ENCODE measurements at places on chromosomes 2 and 18.

DNA sequence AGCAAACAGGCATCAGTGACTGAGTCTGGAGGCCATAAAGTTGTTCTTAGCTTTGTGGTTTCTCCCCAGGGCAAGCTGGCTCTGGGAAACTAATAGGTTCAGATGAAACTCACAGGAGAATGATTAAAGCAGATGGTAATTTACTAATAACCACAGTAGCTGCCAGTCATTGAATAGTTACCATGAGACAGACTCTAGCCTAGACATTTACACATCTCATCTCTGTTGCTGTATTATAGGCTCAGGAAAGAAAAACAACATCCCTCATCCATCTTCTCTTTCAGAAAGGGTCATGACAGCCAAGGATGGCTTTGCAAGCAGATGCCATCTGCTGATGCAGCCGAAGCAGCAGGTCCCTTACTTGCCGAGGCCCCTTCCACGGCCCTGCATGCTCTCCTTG, 314.0 kb upstream of the ID2 start:
- DNase-seq: no peak

GRCh38 chr2:189363559-189363958, 77.7 kb upstream of the WDR75 start:
- no peak for DNase-seq

DNA sequence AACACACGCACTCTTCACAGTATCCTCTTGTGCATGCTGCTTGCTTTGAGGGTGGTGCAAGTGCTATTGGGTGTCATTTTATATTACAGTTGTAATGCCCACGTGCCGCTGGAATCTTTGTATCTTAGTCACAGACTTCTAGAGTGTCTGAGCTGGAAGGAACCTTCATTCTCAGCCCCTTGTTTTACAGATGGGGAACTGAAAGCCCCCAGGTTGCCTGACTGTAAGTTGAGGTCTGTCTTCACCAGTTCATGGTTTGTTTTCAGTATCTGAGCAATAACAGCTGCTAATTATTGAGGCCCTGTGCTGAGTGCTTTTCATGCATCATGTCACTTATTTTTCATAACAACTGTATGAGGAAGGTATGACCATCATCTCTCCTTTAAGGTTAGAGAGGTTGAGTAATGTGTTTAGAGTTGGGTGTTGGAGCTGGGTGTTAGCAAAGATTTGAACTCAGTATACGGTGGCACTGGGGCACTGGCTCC, 77.0 kb downstream of the PRKCE start:
- DNase-seq: no peak

DNA sequence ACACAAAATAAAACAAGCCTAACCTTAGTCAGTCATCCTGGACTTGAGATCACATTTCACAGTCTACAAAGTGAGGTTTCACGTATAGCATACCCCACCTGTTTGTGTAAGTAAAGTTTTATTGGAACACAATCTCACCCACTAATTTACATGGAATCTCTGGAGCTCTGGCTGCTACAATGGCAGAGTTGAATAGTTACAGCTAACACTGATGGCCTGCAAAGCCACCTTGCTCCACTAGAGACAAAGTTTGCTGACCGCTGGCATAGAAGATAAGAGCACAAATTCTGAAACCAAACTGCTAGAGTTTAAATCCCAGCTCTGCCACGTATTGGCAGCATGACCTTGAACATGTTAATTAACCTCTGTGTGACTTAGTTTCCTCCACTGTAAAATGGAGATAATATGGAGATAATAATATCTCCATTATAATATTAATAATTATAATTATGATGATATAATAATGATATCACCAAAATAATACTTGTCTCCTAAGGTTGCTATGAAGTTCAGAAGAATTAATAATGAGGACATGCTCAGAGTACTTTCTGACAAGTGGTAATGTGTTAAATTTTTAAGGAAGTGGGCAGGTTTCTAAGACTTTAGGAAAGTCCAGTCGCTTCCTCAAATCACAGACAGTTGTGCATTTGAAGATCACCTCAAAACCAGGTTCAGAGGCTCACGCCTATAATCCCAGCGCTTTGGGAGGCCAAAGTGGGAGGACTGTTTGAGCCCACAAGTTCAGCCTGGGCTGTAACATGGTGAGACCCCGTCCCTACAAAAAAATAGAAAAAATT, 204.6 kb downstream of the SH3RF3 start:
- no peak for DNase-seq

GRCh38 chr2:171475979-171476378, 42.0 kb downstream of the DCAF17 start:
- DNase-seq: no peak

GRCh38 chr2:46656640-46657039, 177.3 kb downstream of the TMEM247 start:
- no peak for DNase-seq

- no peak for DNase-seq
These were observed 44.8 kb downstream of the ADCY3 start for GRCh38 chr2:24875272-24875671.

GRCh38 chr18:45291621-45292615, 323.4 kb upstream of the SLC14A2 start:
- no peak for DNase-seq

GRCh38 chr18:47881752-47882455, 48.6 kb downstream of the SMAD2 start:
- no peak for DNase-seq

DNA sequence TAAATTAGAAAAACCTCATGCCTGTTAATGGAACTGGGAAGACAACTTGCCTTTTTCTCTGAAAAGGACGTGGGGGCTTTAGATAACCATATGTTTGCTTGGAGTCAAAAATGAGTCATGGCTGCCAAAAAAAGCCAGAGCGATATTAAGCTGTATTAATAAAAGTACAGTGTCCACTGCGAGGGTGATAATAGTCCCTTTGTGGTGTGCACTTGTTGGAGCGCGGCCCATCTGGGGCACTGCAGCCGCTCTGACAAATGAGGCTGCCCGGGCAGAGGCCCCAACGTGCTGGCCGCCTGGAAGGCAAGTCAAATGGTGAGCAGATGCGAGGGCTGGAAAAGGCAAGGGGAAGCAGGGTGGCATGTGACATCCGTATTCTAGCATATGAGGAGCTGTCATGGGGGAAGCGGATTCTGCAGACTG, 103.3 kb upstream of the NCK2 start:
- DNase-seq: no peak

DNA sequence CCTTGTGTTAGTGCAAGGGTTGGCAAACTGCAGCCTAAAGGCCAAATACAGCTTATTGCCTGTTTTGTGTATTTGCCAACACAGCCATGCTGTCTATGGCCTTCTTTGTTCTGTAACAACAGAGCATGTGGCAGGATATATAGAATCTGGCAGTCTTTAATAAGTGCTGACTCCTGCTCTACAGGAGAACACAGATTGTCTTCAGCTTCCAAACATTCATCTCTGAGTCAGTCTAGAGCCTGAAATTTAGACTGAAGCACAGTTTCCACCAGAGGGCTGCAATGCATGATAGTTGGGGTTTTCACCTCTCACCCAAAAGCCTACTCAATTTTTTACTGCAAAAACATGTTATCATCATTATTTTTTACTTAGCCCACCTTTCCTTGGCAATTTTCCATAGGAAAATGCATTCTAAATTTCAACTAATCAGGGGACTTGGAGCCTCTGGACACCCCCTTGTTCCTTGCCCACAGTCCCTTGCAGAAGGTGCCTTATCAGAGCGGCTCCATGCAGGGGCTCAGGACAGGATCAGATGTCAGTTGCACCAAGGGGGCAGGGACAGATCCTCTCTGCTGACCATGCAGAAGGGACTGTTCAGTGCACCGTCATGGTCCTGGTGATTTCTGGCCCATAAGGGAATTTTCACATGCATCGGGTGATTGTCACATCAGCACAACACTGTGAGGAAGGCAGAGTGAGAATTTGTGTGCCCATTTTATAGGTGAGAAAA, 12.4 kb downstream of the IL37 start:
- no peak for DNase-seq

GRCh38 chr2:86124683-86125082, 18.6 kb downstream of the PTCD3 start:
- no peak for DNase-seq

DNA sequence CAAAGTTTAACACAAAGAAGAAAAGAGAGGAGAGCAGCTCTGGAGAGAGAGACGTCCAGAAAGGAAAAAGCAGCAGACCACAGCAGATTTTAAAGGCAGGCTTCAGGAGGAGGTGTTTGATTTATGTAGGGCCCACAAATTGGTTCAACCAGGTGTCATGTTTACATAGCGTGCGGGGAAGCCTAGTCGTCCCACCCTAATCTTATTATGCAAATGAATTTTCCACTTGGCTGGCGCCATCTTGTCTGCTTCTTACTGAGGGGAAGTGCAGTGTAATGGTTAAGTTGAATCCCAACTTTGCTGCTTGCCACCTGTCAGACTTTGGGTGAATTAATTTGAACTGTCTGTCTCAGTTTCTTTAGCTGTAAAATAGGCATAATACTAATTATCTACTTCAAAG, 282.4 kb upstream of the CYRIA start:
- no peak for DNase-seq

- DNase-seq: no peak
These were observed 13.8 kb upstream of the YWHAQ start for GRCh38 chr2:9644603-9645002.

- no peak for DNase-seq
These were observed 188.2 kb downstream of the ZFP36L2 start for GRCh38 chr2:43038034-43038695.

GRCh38 chr2:112597537-112598322, 13.3 kb downstream of the CHCHD5 start:
- DNase-seq: no peak

DNA sequence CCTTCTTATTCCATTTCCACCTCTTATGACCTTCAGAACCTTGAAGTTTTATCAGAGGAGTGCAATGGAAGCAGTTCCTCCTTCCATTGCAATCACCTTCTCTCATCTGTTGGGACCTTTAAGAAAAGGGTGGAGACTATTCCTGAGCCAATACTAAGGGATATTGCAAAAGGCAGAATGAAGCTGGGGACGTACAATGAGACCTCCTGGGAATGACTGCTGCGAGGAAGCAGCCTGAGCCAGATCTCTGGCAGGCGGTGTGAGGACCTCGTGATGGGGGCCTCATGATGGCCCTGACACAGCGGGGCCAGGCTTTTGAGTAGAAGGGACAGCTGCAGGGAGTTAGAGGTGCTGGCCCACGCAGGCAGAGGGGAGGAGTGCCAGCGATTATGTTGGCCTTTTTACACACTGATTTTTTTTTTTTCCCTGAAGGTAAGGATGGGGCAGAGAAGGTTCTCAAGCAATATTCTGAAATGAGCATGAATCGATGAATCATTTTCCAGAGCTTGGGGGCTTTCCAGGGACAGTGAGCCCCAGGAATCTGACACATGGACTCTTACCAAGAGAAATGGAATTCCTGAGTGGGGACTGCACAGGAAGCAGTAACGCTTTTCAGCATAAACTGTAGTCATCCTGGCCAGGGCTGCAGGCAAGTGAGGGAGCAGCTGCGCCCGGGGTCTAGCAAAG, 40.0 kb upstream of the LAPTM4A start:
- DNase-seq: no peak

- DNase-seq: no peak
These were observed 108.4 kb downstream of the GRB14 start for GRCh38 chr2:164512871-164513270.

GRCh38 chr2:446303-446874, 158.5 kb upstream of the ALKAL2 start:
- DNase-seq: no peak

GRCh38 chr2:18871430-18871829, 282.1 kb upstream of the NT5C1B start:
- DNase-seq: no peak

GRCh38 chr2:25062511-25062917, 20.6 kb downstream of the EFR3B start:
- no peak for DNase-seq

DNA sequence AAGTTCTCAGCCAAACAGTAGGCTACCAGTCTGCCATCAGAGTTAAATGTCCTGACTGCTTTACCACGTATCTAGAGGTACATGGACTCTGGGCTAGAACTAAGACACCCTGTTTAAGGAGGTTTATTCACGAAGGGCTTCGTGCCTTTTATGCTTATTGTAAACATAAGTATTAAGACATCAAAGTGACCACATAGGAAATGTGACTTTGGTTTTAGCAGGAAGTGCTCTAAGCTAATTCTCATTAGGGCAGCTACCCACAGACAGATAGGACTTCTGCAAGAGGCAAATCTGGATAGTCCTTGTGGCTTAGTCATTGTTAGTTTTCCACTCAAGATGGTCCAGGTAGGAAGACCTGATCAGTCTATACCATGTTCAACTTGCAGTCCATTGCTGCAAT, 233.3 kb upstream of the MGAT5 start:
- DNase-seq: no peak

DNA sequence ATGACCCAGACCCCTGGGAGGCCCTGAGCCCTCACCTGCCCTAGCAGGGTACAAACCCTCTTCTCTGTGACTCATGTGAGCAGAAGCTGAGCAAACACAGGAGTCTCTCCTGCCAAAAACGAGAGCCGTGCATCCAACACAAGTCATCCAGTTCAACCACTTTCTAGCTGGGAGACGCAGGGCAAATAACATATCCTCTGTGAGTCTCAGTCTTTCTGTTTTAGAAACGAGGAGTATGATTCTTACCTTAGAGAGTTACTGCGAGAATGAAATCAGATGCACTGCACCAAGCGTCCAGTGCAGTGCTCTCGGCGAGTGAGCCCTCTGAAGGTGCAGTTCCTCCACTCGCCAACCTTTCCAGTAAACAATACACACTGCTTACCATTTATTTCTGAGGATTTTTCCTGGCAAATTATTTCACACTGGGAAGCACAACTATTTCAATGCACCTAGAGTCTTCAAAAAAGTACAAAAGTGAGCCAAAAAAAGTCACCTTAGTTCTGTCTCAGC, 331.8 kb upstream of the MYT1L start:
- DNase-seq: no peak

GRCh38 chr2:224126440-224126839, 87.4 kb upstream of the SERPINE2 start:
- no peak for DNase-seq

DNA sequence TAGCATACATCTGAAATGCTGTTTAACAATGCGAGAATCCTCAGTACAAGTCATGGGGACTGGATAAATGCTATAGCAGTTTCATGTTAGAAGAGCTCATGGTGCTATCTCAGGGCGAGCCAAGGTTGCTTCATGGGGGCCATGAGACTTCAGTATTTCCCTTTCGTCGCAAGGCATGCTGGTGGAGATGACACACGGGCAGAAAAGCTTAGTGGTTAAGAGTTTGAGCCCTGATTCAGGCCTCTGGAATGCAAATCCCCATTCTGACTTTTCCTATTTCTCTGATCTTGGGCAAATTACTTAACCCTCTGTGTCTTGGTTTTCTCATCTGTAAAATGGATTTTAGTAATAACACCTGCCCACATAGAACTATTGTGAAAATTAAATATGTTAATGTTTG, 57.4 kb upstream of the EPHA4 start:
- no peak for DNase-seq

DNA sequence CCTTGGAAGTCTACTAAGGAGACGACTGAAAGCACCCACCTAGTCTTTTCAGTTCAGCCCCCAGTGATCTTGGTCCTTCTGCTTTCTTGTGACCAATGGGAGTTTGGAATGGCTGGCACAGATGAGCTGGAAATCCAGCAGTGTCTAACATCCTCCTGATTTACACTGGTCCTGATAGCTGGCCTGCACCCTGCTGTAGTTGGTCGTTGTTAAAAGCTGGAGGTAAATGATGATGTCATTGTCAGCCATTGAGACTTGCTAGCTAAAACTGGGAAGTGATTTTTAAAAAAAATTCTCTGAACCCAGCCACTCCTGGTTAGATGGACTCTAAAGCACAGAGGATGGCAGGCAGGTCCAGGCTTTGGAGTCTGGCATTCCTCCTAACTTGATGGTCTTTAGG, 19.3 kb downstream of the CCT7 start:
- no peak for DNase-seq
